Posterior vena cava (tissue), 2 donors: ENCODE measurements at places on chromosomes 2 and 18. TPM values are rescaled to one million over a fixed set of nuclear protein-coding genes. Genes with fewer than 3 reads are reported as not detected.

Gene SCYGR6
- not detected for total RNA-seq

Gene SCYGR4
- total RNA-seq, result not detected

- DNase-seq, result peak; percentile 63
Observed at GRCh38 chr2:120984046-120984445, 248.4 kb downstream of the GLI2 start.

Gene COLEC12
- 54.9 TPM for total RNA-seq

GRCh38 chr2:24410976-24411375 is 50.6 kb upstream of the ITSN2 start:
- no peak for DNase-seq

DNA sequence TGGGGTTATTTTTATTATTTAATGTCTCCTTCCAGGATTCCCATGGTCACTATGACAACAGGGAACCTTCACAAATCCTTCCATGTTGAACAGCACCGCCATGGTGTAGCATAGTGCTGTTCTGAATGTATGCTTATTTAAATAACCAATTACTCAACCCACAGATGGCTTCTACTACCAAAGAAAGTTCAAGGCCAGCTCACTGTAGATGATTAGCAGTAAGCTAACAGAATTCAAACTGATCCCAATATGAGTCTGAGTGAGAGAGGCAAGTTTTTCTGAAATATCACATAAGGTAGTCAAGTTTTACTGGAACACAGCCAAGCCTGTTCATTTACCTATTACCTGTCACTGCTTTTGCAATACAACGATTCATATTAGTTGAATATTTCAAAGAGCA is 51.2 kb downstream of the CLASP1 start:
- DNase-seq, result no peak

DNA sequence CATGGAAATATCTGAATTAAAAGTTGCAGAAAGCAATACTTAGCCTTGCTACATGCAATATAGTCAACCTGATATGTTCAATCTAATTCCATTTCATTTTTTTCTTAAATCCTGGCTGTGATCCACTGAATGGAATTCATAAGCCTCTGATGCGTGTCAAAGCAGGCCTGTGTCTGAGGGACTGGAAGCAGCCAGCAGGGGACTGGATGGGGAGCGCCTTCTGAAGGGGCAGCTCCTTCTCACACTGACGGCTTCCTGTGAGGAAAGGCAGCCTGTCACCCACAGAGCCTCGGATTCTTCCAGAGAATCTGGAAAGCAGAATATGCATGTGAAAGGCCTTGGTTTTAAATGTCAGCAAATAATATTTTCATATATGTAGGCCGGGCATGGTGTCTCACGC is 73.5 kb downstream of the KCNF1 start:
- DNase-seq, result peak; percentile 35

GRCh38 chr2:38066421-38067115 is 9.4 kb downstream of the CYP1B1 start:
- no peak for DNase-seq

DNA sequence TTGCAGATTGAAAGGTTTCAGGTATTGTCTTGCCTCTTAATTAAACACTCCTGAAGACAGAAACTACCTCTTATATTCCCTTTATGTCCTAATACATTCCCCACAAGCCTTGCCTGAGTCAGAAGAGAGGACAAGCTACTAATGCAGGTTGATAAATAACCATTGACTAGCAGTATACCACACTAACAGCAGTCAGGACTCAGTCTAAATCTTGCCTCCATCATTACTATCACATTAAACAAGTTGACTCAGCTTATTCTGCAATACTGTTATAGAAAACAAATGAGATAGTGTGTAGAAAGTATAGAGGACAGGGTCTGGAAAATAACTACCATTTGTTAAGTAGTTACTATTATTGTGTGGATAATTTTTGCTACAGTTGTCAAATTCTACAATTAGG is 63.8 kb downstream of the TTC21B start:
- DNase-seq, result no peak

DNA sequence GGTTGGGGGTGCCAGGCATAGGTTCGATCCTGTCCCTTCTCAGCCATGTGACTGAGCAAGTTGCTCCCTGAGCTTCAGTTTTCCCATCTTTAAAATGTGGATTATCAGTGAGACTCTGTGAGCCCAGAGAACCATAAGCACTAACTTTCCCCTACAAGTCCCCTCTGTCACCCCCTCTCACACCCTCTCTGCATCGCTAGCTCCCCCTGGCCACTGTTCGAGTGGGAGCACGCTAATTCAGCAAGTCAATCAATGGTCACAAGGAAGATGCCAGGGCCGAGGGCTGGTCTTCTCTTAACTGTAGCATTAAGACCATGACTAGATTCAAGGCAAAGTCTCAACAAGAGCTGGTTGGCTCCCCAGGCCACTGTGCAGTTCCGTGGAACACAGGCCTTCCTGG is 66.2 kb downstream of the BCL2L11 start:
- DNase-seq, result no peak
